Stimulated activated CD8-positive, alpha-beta memory T cell treated with anti-CD3 and anti-CD28 coated beads, Interleukin-7, amount 100 ng/mL, for 4 hours (primary cell): ENCODE measurements at places on chromosomes 4 and X.
A peak's percentile ranks its signal among the peaks of the same experiment; 100 is the strongest.

DNA sequence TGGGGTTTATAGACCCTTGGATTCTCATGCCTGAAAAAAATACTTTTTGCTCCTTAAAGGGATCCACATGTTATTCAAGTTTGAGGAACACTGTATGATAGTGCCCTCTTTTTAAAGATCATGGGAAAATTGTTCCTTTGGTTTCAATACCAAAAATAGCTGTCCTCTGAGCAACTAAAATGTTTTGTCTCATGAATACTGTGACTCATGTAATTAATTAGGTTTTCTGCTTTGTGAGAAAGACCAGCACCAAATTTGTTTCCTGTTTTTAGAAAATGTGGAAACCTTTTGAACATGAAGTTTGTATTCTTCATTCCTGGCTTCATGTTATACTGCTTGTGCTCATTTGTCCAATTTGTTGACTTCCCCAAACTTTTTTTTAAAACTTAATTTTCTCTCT lies 127.6 kb upstream of the SH3RF1 start:
- DNase-seq: no peak

DNA sequence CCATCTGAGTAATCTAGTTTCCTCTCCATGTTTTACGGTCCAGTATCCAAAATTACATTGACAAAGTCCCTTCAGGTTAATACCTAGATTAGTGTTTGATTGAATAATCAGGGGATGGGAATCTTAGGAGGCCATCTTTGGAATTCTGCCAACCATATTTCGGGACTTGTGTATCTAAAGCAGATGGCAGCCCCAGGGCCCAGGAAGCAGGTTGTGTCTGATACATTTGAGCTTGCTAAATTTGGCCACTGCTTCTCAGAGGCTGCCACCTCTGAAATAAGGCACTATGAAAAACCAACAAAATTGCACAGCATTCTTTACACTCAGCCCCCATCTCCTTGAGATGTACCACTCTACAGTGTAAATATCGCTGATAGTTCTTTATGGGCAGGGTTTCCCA lies 102.1 kb downstream of the ASB9 start:
- no peak for DNase-seq

- no peak for DNase-seq
These were observed 56.3 kb downstream of the DTHD1 start for GRCh38 chr4:36337665-36338185.

GRCh38 chr4:109928327-109929045 lies 15.8 kb downstream of the EGF start:
- DNase-seq: no peak

GRCh38 chr4:39526765-39527295 lies 409 bp downstream of the UGDH start:
- peak; percentile 8 for DNase-seq

- no peak for DNase-seq
These were observed 99.7 kb downstream of the ATXN3L start for GRCh38 chrX:13219991-13220764.

- no peak for DNase-seq
These were observed 46.1 kb upstream of the VEGFC start for GRCh38 chr4:176838601-176839433.
